ENCODE measurements at places on chromosomes 2 and 18.
A peak's percentile ranks its signal among the peaks of the same experiment; 100 is the strongest.

DNA sequence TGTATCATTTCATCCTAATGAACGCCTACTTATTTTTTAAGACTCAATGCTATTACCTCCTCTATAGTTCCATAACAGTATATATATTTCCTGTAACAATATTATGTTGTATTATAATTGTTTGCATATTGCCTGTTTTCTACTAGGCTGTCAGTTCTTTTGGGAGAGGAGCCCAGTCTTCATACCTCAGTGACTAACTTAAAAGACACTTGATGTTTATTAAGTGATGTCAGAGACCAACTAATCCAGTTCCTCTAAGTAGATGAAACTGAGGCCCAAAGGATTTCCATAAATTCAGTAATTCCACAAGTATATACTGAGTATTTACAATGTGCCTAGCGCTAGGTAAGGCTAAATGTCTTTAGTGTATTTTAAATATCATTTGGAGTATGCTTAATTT lies 48.9 kb upstream of the AAK1 start:
- no peak for DNase-seq

GRCh38 chr2:1954061-1954460 lies 209.7 kb upstream of the PXDN start:
- DNase-seq: no peak

- no peak for DNase-seq
These were observed 41.6 kb upstream of the NRP2 start for GRCh38 chr2:205640716-205641115.

GRCh38 chr2:74617122-74617521 lies 31.0 kb downstream of the M1AP start:
- DNase-seq: no peak

DNA sequence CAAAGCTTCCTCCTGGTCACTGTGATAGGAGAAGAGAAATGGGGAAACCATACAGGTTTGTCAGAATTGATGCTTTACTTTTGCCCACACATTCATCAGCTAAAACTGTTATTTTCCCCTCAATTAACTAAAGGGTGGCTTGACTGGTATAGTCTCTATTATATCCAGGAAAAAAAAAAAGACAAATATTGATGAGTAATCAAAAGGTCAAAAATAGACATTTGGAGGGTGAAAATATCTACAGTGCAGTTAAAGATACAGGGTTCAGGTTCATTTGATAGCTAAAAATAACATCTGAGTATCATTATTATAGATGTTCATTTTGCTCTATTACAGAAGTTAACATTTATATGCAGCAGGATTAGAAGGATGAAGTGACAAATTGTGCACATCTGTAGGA lies 577.6 kb upstream of the FAM98A start:
- DNase-seq: no peak

DNA sequence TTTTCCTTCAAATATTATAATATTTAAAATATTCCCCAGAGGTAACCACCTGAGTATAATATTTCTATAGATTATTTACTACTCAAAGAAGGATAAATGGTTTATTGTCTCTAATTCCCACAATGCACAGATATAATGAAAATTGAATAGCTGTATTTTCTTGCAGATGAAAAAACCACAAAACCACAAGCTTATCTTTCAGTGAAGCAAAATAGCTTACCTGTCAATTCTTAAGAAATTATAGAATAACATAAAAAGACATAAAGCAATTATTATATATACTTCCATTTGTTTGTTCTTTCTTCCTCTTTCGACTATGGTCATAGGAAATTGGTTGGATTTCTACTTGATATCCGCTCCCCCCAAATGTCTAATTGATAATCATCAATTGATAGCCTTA lies 98.8 kb downstream of the BARD1 start:
- DNase-seq: no peak

- no peak for DNase-seq
These were observed 118.9 kb downstream of the CCDC102B start for GRCh38 chr18:68916734-68917133.

GRCh38 chr2:109236147-109236546 lies 107.1 kb downstream of the SH3RF3 start:
- no peak for DNase-seq

DNA sequence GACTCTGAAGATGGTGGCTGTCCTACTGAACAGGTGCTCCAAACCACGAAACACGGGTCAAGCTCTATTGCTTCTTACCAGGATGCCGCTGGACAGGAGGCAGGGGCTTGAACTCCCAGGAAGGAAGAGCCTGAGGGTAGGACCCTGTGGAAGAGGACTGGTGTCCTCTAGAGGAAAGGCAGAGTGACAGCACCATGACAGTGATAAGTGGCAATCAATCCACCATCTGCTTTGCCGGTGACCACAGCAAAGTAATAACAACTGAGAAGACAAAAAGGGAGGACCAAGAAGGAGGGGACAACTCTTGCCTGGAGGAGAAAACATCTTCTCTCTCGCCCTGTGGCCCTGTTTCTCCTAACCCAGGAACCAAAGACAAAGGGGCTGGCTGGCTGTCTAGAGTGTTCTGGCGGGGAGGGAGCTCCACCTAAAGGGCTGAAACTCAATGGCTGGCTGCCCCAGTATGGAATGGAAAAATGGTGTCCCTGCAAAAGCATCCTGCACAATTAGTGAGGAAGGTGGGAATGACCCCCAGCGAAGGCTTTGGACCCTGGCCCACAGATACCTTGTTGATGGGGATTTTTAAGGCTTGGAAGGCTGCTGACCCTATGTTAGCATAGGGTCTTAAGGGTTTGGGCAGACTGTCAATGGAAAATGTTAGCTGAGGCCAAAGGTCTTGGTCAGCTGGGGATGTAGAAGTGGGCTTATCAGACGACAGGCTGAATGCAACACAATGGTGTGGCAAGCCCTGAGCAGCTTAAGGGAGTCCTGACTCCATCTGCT lies 35.4 kb downstream of the PROC start:
- DNase-seq: peak; percentile 43

GRCh38 chr2:79327460-79327859 lies 167.9 kb upstream of the REG3A start:
- no peak for DNase-seq

- peak; percentile 12 for DNase-seq
These were observed 306.5 kb upstream of the TNP1 start for GRCh38 chr2:217166241-217166850.

GRCh38 chr2:30847329-30847728 lies 40.1 kb upstream of the CAPN13 start:
- no peak for DNase-seq

- no peak for DNase-seq
These were observed 18.5 kb downstream of the ITGA6 start for GRCh38 chr2:172445851-172446250.

DNA sequence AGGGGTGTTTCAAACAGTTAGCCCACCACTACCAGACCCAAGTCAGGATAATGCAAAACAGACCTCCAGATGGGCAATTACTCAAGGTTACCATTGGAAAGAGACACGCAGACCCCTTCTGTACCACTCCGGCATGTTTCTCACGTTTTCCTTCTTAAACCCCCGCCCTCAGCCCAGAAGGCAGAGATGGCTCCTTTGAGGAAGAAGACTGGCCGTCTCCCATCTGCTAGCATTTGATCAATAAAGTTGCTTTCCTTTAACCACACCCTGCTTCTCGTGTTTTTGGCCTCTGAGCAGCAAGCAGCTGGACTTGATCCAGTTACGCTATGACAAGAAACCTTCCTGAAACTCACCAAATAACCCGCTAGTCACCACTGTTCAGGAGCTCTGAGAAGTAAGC lies 1012.4 kb upstream of the GYPC start:
- no peak for DNase-seq

DNA sequence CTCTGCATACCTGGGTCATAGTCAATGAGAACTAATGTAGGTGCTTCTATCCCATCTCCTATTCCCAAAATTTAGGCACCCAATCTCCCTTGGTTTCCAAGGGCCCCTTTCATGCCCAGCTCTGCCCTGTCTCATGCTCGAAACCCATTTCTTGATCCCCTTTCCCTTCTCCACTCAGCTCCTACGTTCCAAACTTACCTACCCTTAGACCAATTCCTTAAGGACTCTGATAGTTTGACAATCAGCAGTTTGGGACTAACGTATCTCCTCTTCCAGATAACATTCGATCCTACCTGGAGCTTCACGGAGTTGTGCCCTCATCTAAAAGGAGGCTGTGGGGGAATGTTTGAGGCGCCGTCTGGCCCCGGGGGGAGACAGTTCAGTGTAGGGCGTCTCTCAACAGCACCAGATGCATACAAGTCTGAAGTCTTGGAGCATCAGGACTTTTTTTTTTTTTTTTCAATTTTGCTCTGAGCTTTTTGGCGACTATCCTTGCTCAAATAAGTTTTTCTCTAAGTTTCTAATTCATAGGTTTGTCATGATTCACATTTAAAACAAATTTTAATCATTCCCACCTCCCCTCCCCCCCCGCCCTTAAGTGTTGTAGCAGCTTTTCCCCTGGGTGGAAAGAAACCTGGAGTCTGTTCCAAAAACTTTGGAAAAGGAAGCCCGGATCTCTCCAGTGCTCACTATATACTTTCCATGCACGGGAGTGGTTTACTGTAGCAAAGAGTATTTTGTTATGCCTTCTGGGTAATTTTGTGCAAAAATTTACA lies 141.2 kb upstream of the LGALSL start:
- DNase-seq: no peak

GRCh38 chr18:46706968-46707367 lies 49.9 kb downstream of the ST8SIA5 start:
- peak; percentile 11 for DNase-seq

GRCh38 chr2:197207598-197207997 lies 103.0 kb downstream of the ANKRD44 start:
- DNase-seq: no peak

DNA sequence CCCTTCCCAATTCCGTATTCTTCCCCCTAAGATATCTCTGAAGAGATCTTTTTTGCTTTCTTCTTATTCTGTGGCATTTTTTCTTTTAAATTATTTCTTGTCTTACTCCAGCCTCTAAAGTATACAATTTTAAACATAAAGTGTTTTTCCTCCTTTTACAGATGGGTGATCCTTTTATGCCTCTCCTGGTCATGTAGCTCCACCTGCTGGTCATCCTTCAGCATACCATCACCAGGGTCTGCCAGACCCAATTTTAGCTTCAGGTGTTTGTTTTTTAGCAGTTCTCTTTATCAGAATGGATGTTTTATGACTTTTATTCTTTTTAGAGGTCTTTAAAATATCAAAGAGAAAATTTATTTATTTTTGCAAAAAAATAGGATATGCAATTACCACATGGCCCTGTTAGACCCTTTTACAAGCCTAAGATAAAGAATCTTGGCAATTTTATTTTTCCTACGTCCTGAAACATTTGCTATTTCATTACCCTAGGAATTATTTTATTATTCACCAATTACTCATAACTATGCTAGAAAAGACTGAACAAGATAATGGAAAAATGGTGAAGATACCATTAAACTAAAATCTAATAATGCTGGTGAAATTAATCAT lies 55.5 kb downstream of the PIGN start:
- DNase-seq: peak; percentile 18

All from Caki2 (cell line).